ENCODE measurements at places on chromosomes 1 and 21. TPM values are rescaled to one million over a fixed set of nuclear protein-coding genes. Genes with fewer than 3 reads are reported as not detected.

DNA sequence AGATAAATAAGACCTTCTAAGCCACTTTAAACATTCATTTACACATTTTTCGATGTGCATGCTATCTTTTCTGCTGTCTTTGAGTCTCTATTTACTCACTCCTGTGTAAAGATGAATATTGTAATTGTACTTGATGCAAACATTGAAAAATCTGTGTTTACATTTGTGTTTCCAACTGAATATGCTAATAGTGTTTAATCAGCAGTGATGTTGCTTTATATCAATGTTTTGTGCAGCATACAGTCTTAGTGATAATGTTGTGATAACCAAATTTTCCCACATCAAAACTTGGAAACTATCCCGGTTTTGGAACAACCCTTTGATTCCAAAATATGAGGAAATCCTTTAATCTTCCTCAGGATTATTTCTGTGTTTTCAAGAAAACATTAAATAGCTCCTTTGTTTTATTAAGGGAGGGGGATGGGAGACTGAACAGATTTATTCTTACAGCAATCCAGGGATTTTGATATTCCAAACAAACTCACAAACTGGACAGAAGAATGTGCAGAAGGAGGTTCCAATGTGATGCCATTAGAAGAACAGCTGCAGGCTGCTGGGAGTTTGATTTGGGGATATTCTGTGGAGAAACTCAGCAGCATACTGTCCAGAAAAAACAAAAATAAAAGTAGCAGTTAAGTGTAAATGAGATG is 248.0 kb downstream of the S1PR1 start:
- H3K27ac ChIP-seq, result no peak overlapping the region
- H3K4me3 ChIP-seq, result no peak overlapping the region
- DNase-seq, result no peak
- H3K27me3 ChIP-seq, result peaks cover 16% of the 10 kb centered on the region
- H3K4me1 ChIP-seq, result no peaks in the 10 kb centered on the region

Gene GLIS1
- total RNA-seq, result not detected

DNA sequence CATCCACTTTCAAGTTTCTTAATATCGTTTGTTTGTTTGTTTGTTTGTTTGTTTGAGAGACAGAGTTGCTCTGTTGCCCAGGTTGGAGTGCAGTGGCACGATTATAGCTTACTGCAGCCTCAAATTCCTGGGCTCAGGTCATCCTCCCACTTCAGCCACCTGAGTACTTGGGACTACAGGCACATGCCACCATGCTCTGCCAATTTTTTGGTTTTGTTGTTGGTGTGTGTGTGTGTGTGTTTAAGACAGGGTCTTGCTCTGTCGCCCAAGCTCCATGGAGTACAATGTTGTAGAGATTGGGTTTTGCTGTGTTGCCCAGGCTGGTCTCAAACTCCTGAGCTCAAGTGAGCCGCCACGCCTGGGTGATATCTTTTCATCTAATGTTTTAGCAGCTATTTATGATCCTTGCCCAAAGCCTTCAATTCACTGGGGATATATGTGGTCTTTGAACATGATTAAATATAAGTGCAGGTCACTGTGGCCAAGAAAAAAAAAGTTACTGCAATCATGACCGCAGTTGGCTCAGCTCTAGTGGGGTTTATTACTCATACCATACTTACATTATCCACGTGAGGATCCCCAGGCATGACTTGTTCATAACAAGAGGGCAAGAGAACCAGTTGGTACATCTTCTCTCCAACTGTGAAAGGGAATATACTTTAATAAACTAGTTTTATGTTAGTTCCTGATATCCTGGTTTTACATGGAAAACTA is 8.0 kb downstream of the RRP1B start:
- peaks cover 32% of the 10 kb centered on the region for H3K4me1 ChIP-seq
- peak overlapping the region; percentile 40 for H3K27ac ChIP-seq
- no peak overlapping the region for H3K4me3 ChIP-seq
- H3K36me3 ChIP-seq, result peaks cover 46% of the 10 kb centered on the region
- no peak for DNase-seq

DNA sequence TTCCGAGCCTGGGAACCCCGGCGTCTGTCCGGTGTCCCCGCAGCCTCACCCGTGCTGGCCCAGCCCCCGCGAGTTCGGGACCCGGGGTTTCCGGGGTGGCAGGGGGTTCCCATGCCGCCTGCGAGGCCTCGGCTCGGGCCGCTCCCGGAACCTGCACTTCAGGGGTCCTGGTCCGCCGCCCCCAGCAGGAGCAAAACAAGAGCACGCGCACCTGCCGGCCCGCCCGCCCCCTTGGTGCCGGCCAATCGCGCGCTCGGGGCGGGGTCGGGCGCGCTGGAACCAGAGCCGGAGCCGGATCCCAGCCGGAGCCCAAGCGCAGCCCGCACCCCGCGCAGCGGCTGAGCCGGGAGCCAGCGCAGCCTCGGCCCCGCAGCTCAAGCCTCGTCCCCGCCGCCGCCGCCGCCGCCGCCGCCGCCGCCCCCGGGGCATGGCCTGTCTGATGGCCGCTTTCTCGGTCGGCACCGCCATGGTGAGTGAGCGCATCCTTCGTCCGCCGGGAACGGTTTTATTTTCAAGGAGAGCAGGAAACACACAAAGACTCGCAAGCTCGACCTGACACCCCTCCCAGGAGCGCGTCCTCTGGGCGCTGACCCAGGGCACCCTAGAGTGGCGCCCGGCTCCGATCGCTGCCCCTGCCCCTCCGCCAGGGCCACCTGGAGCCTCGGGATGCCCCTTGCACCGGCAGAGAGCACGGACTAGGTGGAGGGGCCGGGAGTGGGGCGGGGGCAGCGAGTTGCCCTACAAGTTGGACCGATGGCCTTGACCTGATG is at the start of gene ABCG1:
Gene ABCG1, plus strand, starts transcription at position 305 of the 770 bp plus-strand sequence. Its CDS starts 123 bp downstream, at position 428.
- H3K4me3 ChIP-seq, result peak within 1 kb of the TSS; percentile 100
- H3K27ac ChIP-seq, result peak within 1 kb of the TSS; percentile 100
- peaks cover 3% of the 10 kb centered on the region for H3K27me3 ChIP-seq
- H3K36me3 ChIP-seq, result peaks cover 3% of the 10 kb centered on the region
- DNase-seq, result peak; percentile 39

DNA sequence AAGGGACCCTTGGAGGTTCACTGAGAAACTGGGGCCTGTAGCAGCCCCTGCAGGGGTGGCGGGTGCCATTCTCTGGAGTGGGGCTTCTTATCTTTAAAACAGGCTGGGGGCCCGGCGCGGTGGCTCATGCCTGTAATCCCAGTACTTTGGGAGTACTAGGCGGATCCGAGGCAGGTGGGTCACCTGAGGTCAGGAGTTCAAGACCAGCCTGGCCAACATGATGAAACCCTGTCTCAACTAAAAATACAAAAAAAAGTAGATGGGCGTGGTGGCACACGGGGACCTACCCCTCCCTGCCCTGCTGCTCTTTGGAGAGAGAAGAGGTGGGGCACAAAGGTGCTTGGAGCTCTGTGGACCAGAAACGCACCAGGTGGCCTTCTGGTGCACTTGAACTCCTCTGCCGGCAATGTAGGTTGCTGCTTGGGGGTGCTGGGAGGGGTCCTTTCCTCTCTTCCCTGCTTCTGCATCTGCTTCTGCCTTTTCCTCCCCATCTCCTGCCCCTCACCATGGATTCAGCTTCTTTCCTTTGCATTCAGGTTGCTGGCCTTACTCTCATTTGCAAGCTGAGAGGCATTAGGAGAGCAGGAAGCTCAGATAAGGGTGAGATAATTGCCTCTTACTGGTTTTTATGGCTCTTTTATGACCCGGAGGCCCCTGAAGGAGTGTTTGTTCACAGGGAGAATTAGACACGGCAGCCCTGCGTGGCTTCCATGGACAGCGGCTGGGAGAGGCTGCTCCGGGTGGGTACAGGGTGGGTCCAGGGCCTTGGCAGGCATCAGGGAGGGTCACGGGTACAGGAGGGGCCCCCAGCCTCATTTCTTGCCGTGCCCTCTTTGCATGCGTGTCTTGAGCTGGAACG is 57.4 kb downstream of the ARHGEF10L start:
- H3K27ac ChIP-seq, result no peak overlapping the region
- no peaks in the 10 kb centered on the region for H3K27me3 ChIP-seq
- H3K4me1 ChIP-seq, result no peaks in the 10 kb centered on the region
- no peaks in the 10 kb centered on the region for H3K36me3 ChIP-seq
- DNase-seq, result no peak
- no peak overlapping the region for H3K4me3 ChIP-seq

DNA sequence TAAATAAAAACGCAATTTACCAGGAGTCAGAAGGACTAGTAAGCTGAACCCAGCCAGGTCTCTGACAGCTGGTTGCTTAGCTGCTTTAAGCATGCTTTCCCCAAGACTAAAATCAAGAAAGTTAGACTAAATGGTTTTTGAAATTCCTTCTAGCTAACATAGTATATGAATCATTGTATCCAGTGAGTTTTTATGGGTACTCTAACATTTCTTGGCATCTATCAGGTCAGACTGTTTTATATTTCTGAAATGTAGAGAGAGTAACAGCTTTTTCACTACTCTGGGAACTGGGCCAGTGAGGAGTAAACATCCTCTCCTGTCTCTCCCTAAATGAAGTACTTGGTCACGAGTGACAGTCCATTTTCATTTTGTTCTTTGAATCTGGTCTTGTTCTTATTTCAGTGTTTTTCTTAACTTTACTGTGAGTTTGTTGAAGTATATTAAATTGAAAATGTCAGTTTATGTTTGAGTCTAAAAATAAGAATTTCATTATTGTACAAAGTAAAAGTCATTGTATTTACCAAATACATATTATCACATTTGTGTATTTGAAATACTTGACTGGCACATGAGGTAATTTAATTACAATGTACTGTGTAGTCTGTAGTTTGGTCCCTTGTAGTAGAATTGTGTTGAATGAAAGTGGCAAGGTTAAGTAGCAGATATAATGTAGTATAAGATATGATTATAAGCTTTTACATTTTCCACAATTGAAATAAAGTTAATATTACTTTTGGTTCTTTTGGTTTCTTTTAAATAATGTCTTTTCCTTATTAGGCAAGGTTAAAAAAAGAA is 47.6 kb downstream of the PKN2 start:
- peaks cover 14% of the 10 kb centered on the region for H3K36me3 ChIP-seq
- no peak for DNase-seq
- no peaks in the 10 kb centered on the region for H3K27me3 ChIP-seq
- no peak overlapping the region for H3K27ac ChIP-seq
- H3K4me1 ChIP-seq, result peaks cover 4% of the 10 kb centered on the region

GRCh38 chr1:14561014-14561693 is 37.3 kb upstream of the KAZN start:
- H3K36me3 ChIP-seq, result no peaks in the 10 kb centered on the region
- H3K27ac ChIP-seq, result no peak overlapping the region
- no peaks in the 10 kb centered on the region for H3K27me3 ChIP-seq
- H3K4me1 ChIP-seq, result no peaks in the 10 kb centered on the region

GRCh38 chr1:90925928-90926869 is 95.6 kb downstream of the ZNF644 start:
- H3K36me3 ChIP-seq, result peaks cover 36% of the 10 kb centered on the region
- H3K27ac ChIP-seq, result no peak overlapping the region
- no peak for DNase-seq
- H3K27me3 ChIP-seq, result no peaks in the 10 kb centered on the region
- H3K4me3 ChIP-seq, result no peak overlapping the region

Gene PRDM16
- not detected for total RNA-seq

DNA sequence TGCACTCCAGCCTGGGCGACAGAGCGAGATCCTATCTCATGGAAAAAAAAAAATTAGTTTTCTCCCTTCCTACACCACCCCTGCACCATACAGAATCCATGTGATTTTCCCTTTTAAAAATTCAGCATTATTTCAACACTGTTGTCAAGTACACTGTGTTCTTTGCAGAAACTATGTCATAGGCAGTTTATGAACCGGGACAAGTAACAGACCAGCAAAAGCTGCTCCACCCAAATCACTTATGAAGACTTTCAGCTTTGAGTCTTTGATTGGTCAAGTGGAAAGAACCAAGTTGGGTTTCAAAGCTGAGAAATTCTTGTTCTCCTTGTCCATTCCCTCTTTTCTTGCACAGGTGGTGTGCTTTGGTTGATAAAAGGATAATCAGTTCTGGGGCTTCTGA is 173.0 kb downstream of the CDC7 start:
- H3K27ac ChIP-seq, result peak overlapping the region; percentile 50
- H3K4me3 ChIP-seq, result no peak overlapping the region
- no peak for DNase-seq
- peaks cover 16% of the 10 kb centered on the region for H3K36me3 ChIP-seq
- H3K4me1 ChIP-seq, result peaks cover 39% of the 10 kb centered on the region
- H3K27me3 ChIP-seq, result no peaks in the 10 kb centered on the region

- H3K4me1 ChIP-seq, result no peaks in the 10 kb centered on the region
- DNase-seq, result no peak
- H3K27me3 ChIP-seq, result peaks cover 15% of the 10 kb centered on the region
Measured at GRCh38 chr1:93598396-93598795, 83.2 kb downstream of the BCAR3 start.

- no peaks in the 10 kb centered on the region for H3K36me3 ChIP-seq
- DNase-seq, result no peak
- H3K27ac ChIP-seq, result no peak overlapping the region
- H3K4me1 ChIP-seq, result no peaks in the 10 kb centered on the region
- H3K27me3 ChIP-seq, result peaks cover 5% of the 10 kb centered on the region
- no peak overlapping the region for H3K4me3 ChIP-seq
Measured at GRCh38 chr1:11466416-11466815, 12.5 kb upstream of the DISP3 start.

DNA sequence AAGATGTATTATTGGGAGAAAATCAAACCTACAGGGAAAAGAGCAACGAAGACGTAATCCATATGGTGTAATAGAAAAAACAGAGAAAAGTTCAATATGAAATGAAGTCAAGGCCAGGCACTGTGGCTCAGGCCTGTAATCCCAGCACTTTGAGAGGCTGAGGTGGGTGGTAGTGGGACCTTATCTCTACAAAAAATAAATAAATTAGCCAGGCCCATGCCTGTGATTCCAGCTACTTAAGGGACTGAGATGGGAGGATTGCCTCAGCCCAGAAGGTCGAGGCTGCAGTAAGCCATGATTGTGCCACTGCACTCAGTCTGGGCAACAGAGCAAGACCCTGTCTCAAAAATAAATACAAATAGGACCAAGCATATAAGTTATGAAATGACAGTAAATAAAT is 11.4 kb downstream of the DESI2 start:
- no peak overlapping the region for H3K4me3 ChIP-seq
- H3K36me3 ChIP-seq, result peaks cover 7% of the 10 kb centered on the region
- H3K27me3 ChIP-seq, result no peaks in the 10 kb centered on the region
- no peaks in the 10 kb centered on the region for H3K4me1 ChIP-seq
- no peak for DNase-seq

Gene PRELP
- total RNA-seq, result not detected

DNA sequence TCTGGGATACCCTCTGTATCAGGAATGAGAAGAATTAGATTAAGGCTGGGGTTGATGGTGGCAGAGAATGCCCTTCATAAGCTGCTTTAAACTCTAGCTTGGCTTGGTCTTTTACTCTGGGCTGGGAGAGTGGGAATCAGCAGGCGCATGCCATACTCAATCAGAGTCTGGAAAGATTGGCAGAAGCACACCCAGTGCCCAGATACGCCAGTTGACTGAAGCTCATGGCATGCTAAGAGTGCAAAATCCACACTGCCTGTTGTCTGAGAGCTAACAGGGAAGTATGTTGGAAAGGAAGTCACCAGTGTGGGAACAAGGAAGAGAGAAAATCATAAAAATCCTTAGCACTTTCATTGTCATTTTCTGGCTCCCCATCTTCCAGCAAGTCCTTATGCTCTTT is 53.0 kb downstream of the HMCN1 start:
- no peak for DNase-seq
- H3K27me3 ChIP-seq, result peaks cover 4% of the 10 kb centered on the region
- no peaks in the 10 kb centered on the region for H3K36me3 ChIP-seq
- no peak overlapping the region for H3K27ac ChIP-seq
- H3K4me1 ChIP-seq, result no peaks in the 10 kb centered on the region
